Heart left ventricle (tissue), 16 donors: ENCODE measurements at places on chromosomes 6 and 20. TPM values are rescaled to one million over a fixed set of nuclear protein-coding genes. Genes with fewer than 3 reads are reported as not detected.

The RAB44 gene
- not detected for total RNA-seq

The MYLK2 gene
- total RNA-seq = not detected

The BRPF3 gene
- total RNA-seq = 29.1 TPM

The PARD6B gene
- 3.0 TPM for total RNA-seq

The RIPPLY2 gene
- not detected for total RNA-seq

- DNase-seq = no peak
These were observed 955.9 kb upstream of the EYS start for GRCh38 chr6:66662721-66663507.
